ENCODE measurements at places on chromosomes 16 and 17.

DNA sequence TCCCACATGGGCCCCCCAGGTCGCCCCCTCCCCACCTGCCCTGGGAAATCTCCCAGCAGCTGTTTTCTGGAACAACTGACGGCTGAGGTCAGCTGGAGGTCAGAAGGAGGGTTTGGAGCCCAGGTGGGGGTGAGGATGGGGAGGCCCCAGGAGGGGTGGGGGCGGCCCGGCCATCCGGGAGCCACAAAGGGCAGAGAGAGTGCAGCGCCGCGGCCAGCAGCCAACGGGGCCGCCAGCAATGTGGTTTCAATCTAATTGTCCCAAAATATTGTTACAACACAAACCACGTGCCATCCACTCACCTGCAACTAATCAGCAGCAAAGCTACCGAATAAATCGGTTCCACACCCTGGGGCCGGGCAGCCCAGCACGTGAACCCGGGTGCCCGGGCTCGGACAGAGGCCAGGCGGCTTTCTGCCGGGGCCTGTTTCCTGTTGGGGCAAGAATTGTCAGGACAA is 28.3 kb upstream of the SLC38A10 start:
- no peak for DNase-seq

- no peak for DNase-seq
These were observed 20.9 kb downstream of the FCSK start for GRCh38 chr16:70475054-70475871.

- no peak for DNase-seq
These were observed 56.2 kb downstream of the CCDC57 start for GRCh38 chr17:82156284-82156925.

- peak; percentile 68 for DNase-seq
These were observed at the start of the genes GPS1 and RFNG for GRCh38 chr17:82051776-82052637. GPS1 (plus strand) TSS chr17:82051898; CDS start chr17:82051932, 34 bp downstream. RFNG (minus strand) TSS chr17:82051811; CDS start chr17:82051766, 45 bp downstream.

DNA sequence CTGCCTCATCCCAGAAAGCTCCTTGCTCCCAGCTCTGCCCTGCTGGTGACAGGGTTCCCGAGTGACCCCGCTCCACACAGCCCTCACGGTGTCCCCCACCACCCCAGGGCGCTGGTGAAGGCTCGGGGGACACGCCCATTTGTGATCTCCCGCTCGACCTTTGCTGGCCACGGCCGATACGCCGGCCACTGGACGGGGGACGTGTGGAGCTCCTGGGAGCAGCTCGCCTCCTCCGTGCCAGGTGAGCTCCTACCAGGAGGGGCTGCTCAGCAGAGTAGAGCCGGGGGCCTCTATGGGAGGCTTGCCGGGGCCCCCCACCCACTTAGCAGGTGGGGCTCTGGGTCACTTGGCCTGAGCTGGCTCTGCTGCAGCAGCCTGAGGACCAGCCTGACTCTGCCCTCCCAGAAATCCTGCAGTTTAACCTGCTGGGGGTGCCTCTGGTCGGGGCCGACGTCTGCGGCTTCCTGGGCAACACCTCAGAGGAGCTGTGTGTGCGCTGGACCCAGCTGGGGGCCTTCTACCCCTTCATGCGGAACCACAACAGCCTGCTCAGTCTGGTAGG is 11.2 kb downstream of the GAA start:
- no peak for DNase-seq

- DNase-seq = peak; percentile 22
These were observed 24.2 kb downstream of the SGSH start for GRCh38 chr17:80195671-80196529.

GRCh38 chr17:75689441-75689873 is 22.3 kb downstream of the SAP30BP start:
- no peak for DNase-seq

- DNase-seq = peak; percentile 75
These were observed 54.6 kb downstream of the USP10 start for GRCh38 chr16:84754353-84754856.

GRCh38 chr16:72201387-72201786 is 29.4 kb upstream of the PMFBP1 start:
- no peak for DNase-seq

DNA sequence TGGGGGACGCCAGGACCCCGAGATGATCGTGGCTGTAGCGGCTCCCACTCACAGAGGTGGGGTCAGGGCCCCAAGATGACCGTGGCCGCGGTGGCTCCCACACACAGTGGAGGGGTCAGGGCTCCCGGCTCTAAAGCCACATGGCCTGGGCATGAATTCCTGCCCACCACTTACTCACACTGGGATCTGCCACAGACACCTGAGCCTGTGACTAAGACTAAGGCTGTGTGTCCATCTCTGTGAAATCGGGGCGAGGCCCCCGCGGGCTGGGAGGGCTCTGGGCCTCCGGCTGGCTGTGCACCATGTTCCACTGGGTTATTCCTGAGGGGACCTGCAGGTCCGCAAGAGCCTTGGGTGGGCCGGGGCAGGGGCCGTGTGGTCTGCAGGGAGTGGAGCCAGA is 18.5 kb downstream of the ZFPM1 start:
- DNase-seq = no peak

- no peak for DNase-seq
These were observed 8.1 kb upstream of the EPX start for GRCh38 chr17:58184308-58184985.

GRCh38 chr17:45270828-45271418 is 9.0 kb upstream of the SPATA32 start:
- DNase-seq = no peak

GRCh38 chr17:50059759-50060273 is 3.9 kb downstream of the ITGA3 start:
- DNase-seq = no peak

DNA sequence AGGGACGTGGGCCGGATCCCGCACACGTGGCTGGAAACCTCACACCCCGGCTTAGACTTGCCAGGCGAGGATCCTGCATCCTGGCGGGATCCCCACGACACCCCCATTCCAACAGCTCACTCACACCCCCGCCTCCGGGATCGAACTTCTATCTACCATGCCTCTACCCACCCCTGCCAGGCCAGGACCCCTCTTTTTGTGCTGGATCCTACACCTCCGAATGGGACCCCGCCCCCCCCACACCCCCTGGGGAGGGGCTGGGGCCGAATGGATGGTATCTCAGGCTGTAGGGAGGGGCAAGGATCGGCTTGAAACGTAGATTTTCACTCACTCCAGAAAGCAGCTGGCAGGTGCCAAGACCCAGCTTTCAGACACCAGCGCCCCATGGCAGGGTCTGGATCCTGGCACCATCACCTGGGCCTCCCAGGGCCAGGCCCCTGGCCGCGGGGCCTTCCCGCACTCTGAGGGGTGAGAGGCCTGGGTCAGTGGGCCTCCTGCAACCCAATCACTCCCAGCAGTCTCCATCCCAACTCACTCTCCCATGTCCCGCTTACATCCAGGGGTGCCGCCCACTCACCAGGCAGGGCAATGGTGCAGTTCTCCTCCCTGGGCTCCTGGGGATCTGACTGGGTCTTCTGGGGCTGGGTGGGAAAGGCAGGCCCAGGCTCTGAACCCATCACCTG is 6.7 kb downstream of the PRSS36 start:
- no peak for DNase-seq

DNA sequence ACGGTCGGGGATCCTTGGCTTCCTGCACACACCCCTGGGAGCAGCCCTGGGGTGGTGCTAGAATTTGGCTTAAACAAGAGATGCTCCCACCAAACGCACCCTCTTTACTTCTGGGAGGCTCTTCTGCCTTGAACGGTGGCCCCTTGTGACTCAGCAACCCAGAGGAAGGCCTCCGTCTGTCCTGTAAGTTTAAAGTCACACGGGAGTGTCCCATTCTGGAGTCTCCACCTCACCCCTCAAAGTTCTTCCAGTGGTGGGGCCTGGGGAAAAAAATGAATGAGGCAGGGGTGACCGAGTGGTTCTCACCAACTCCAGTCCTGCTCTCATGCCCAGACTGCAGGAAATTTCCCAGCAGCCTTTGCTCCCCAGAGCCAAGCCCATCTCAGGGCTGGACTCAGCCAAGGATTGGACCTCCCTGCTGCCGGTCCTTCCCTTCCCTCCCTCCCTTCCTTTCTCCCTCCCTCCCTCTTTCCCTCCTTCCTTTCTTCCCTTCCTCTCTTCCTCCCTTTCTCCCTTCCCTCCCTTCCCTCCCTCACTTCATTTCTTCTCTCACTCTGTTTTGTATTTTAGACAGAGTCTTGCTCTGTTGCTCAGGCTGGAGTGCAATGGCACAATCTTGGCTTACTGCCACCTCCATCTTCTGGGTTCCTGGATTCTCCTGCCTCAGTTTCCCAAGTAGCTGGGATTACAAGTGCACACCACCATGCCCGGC is 11.4 kb downstream of the ITGAD start:
- peak; percentile 45 for DNase-seq

GRCh38 chr16:72938795-72939164 is 109.1 kb downstream of the ZFHX3 start:
- DNase-seq = peak; percentile 21

Measured in NCI-H446 (cell line).